ENCODE measurements at places on chromosomes 16 and 17.

DNA sequence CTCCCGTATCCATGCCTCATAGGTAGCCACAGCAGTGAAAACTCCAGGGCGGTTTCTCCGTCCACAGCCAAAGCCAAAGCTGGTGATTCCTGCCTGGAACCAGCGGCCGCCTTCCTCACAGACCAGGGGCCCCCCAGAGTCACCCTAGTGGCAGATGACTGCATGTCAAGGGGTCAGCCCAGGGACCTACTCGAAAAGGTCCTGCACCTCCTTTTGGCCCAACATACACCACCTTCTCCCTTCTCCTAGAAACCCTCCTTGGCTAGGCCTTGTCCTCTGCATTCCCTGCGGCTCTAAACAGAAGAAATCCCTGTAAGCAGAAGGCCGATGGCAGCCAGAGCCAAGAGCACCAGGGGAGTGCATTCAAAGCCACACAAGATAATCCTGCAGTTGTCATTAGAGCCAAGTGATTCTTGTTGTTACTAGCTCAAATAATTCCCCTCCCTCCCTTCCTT is 6.1 kb downstream of the PRSS36 start:
- DNase-seq: no peak

- DNase-seq: no peak
These were observed 169.8 kb downstream of the WSCD1 start for GRCh38 chr17:6240001-6240400.

DNA sequence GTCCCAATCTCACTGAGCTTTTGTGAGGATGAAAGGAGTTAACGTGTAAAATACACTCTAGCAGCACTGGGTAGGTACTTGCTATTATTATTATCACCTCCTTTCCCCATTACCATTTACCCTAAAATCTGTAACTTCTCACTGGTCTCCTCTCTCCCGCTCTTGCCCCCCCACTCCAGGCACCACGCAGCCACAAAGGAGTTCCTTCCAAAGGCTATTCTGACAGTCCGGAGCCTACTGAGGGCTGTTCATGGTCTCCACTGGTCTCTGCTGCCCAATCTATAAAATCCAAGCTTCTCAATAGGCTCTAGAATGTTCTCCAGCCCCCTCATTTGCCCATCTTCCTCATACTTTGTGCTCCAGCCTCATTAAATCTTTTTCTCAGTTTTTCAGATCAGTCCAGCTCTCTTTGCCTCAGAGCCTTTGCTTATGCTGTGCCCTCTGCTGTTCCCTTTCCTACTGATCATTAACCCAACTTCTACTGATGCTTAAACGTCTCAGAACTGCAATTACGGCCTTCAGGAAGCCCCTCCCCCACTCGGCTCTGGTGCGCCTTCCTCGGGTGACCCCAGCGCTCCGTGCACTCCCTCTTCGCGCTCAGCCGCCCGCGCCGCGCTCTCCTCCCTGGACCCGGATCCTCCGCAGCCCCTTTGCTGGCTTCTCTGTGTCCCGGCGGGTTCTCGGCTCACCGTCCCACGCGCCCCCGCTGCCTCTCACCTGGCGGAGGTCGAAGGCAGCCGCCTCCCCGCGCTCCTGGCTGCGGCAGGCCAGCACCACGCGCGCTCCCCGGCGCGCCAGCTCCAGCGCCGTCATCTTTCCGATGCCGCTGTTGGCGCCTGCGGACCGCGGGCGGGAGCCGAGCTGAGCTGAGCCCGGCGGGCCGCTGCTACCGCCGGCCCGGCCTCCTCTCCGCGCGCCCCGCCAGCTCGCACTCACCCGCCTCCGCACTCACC is 737 bp downstream of the DHRS13 start:
- DNase-seq: no peak

DNA sequence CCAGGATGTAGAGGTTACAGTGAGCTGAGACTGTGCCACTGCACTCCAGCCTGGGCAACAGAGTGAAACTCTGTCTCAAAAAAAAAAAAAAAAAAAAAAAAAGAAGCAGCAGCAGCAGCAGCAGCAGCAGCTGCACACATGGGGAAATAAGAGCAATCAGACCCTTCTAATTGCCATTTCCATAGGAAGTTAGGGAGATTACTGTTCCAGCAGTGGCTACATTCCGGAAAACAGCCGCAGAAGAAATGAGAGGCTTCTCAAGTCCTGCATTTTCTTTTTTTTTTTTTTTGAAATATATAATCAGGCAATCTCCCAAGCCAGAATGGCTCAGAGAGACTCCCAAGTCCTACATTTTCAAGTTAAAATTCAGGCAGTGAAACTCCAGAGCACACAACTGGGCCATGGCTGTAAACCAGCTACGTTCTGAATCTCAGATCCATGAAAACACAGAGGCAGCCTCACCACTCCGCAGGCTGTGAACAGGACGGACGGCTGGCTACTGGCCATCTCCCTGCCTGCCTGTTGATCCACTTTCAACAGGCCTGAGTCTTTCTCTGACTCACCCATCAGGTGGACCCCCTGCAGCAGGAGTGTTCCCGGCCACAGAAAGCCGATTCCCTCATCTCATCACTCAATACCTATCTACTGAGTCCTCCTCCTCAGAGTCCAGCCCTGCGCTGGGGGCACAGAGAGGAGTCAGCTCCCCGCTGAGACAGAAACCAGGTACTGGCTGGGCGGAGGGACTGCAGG is 15.0 kb downstream of the TRPV1 start:
- no peak for DNase-seq

GRCh38 chr17:606508-607250 is 108.0 kb downstream of the VPS53 start:
- DNase-seq: no peak

- peak; percentile 36 for DNase-seq
These were observed 18.1 kb upstream of the TMEM98 start for GRCh38 chr17:32909787-32910369.

DNA sequence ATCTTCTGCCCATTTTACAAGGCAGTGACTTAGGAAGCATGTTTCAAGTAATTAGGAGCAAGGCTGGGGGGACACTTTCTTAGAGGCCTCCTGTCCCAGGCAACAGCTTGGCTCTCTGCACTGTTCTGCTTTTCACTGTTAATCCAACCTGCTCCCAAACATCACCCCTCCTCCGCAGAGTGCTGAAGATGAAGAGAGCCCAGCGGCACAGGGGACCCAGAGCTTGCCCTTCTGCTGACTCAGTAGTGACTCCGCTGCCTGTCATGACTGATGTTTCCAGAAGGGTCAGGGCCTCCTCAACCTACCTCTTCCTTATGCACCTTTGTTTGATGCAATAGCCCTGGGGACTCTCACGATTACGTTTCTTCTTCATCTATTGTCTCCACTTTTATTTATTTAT is 38.9 kb upstream of the NDRG4 start:
- DNase-seq: no peak

GRCh38 chr16:30060346-30060745 is 5.2 kb upstream of the ALDOA start:
- DNase-seq: no peak

DNA sequence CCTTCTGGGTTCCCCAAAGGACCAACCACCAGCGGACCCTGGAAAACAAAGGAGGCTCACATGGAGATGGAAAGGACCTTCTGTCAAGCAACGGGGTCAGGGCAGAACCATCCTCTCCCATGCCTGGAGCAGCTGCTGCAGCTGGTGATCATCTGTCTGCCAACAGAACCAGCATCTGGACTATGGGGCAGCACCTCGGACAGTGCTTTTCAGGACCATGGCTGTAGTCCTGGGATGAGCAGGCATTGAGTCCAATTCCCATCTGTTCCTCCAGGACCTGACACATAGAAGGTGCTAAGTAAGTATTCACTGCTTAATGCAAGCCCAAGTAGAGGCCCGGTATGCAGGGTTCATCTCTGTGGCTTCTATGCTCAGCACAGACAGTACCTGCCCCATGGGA is 304.7 kb downstream of the XYLT1 start:
- no peak for DNase-seq

- DNase-seq: no peak
These were observed 3.1 kb upstream of the POLG2 start for GRCh38 chr17:64499805-64500486.

- no peak for DNase-seq
These were observed 182.3 kb upstream of the GSE1 start for GRCh38 chr16:85430523-85431421.

DNA sequence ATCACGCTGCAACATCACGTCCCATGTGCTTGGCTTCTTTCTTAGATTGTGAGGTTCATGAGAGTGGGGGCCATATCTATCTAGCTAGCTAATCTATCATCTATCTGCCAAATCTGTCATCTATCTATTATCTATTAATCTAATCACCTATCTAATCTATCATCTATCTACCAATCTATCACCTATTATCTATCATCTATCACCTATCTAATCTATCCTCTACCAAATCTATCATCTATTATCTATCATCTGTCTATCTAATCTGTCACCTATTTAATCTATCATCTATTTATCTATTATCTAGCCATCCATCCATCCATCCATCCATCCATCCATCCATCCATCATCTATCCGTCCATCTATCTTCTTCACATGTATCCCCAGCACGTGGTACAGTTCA is 14.2 kb downstream of the COX6A2 start:
- DNase-seq: no peak

GRCh38 chr16:12618515-12618914 is 185.2 kb downstream of the CPPED1 start:
- DNase-seq: no peak

GRCh38 chr17:2275722-2276121 is 27.9 kb downstream of the SMG6 start:
- DNase-seq: no peak

DNA sequence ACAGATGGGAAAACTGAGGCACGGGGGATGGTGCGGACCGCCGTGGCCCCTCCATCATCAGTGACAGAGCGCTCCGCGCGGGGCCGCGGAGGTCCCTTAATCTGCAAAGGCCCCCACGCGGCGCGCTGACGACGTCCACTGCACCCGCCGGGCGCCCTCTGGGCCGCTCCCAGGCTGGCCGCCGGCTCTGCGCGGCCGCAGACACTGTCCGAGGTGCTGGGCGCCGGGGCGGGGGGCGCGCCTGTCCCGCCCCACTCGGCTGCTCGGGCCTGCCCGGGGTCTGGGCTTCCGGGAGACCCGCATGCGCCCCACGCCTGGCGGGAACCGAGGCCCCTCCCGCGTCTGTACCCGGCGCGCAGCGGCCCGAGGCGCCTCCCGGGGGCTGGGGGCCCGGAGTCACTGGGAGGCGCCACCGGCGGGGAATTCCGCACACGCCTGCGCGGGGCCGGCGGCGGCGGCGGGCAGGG is 550 bp upstream of the RNF213 start:
- peak; percentile 61 for DNase-seq

GRCh38 chr17:51700011-51700760 is 439.8 kb downstream of the UTP18 start:
- DNase-seq: no peak

DNA sequence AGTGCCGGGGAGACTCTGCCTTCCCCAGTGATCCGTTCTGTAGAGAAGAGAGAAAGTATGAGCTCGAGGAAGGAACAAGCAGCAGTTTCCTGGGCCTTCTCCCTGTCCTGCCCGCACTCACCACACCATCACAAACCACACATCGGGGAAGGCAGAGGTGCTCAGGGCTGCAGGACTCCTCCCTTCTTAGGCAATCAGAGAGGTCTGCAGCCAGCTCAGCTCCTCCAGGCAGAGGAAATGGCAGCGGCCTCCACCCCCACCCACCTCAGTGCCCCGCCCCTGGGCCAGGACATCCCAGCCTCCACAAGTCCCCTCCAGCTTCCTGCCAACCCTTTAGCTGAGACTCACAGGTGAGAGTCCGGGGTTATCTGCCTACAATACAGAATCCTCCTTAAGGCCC is 2.0 kb downstream of the ZNF319 start:
- peak; percentile 37 for DNase-seq

GRCh38 chr17:77572065-77572601 is 386.4 kb upstream of the TNRC6C start:
- DNase-seq: no peak

GRCh38 chr16:11252482-11252931 is 3.5 kb downstream of the SOCS1 start:
- DNase-seq: no peak

DNA sequence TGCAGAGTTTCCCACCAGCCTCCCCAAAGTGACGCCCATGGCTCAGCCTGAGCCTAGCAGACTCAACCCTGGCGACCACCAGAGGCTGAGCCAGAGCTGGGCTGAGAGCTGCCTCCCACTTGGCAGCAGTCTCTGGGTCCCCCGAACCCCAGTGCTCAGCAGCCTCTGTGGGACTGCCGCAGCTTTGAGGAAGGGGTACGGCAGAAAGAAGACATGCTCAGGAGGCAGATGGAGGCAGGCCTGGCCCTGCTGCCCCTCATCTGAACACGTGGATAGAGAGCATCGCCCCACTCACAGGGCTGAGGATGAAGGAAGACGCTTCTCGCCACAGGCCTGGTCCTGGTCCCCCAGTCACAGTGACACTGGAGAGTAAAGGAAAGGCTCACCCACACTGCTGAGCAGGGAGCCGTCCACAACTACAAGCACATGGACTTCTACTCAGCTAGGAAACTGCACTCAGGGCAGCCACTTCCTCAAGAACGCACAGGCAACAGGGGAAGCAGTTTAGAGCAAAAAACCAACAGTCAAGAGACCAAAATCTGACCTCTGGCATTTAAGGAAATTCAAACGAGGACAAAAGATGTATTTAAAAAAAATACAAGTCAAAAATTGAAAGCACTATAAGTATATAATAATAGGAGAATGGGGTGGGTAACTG is 45.2 kb upstream of the GSG1L start:
- DNase-seq: peak; percentile 16

- DNase-seq: no peak
These were observed 544.4 kb downstream of the KCNJ2 start for GRCh38 chr17:70713694-70714093.

- no peak for DNase-seq
These were observed 43.2 kb downstream of the MYH3 start for GRCh38 chr17:10613775-10614513.

GRCh38 chr16:5851393-5851982 is 753.9 kb upstream of the EEF2KMT start:
- DNase-seq: no peak

- no peak for DNase-seq
These were observed 10.5 kb upstream of the BLMH start for GRCh38 chr17:30302241-30302640.

GRCh38 chr16:67931712-67932461 is at the start of gene CTRL:
Gene CTRL (minus strand): TSS chr16:67931862. CDS start chr16:67931852, 10 bp downstream.
- no peak for DNase-seq

Data from CD14-positive monocyte (primary cell).